ENCODE measurements at places on chromosomes 4 and X.

GRCh38 chr4:187077744-187078401, 354.2 kb upstream of the FAT1 start:
- no peak for DNase-seq

DNA sequence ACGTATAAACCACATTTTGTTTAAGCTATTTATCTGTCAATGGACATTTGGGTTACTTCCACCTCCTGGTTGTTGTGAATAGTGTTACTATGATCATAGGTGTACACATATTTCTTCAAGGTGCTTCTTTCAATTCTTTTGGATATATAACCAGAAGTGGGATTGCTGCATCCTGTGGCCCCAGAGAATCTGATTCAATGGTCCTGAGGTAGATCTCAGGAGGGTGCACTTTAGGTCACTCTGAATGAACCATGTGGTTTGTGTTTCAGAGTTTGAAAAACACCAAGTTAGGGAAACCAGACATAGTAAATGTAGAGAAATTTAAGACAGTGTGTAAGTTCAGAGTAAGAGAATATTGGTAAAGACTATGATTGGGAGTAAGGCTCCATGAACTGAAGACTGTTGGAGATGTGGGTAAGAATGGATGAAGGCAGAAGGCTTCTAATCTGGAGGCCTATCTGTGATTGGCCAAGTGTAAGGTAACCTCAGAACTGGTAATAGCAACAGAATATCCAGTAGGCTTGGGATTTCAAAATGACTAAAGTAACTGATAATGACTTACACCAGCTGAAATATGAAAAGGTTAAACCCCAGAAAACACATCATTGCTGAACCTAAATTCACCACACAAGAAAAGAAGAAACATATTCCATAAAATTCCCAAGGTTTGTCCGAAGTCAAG, 236.9 kb downstream of the CAMK2D start:
- DNase-seq: no peak

- DNase-seq: no peak
Measured at GRCh38 chr4:16278178-16278577, 51.9 kb upstream of the TAPT1 start.

GRCh38 chr4:150495550-150495949, 86.4 kb upstream of the MAB21L2 start:
- DNase-seq: no peak

DNA sequence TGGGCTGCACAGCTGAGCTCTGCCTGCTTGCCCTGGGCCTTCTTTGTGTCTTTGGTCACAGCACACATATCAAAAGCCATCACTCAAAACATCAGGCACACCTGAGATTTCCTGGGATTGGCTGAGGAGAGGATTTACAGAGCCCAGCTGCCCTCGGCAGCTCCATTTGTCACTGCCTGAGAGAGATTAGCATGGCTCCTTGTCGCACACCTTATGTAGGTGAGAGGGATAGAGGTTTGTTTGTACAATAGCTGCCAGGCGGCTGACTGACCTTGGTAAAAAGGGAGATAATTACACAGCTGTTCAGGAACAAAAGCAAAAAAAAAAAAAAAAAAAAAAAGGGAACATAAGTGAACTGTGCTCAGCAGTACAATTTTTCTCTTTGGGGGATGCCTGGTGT, 63.2 kb downstream of the MGST2 start:
- no peak for DNase-seq

DNA sequence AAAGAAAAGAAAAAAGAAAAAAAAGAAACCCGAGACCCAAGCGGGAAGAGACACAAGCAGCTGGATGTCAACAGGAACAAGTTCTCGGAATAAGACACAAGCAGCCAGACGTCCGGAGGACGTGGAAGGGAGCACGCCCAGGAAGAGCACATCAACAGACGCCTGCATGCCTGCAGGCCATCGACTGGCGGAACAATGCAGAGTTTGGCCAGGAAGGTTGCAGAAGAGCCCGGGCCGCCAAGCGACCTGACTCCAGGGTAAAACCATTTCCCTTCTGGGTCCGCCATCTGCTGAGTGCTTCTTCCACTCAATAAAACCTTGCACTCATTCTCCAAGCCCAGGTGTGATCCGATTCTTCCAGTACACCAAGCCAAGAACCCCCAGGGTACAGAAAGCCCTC, 95.6 kb upstream of the PRR32 start:
- no peak for DNase-seq

- no peak for DNase-seq
Measured at GRCh38 chr4:930028-930551, 2.0 kb downstream of the GAK start.

DNA sequence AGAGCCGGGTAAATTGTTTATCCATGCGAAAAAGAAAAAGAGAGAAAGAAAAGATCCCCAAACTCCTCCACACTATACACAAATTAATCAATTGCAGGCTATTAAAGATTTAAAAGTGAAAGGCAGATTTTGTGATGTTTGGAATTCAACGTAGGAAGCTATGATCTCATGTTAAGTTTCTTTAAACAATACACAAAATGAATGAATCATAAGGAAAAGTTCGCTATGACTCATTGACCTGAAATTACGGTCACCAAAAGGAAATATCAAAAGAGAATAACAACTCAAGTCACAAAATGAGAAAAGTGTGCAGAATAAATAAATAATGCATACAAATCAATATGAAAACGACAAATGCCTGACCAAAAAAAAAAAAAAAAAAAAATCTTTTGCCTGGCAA, 28.6 kb downstream of the CLNK start:
- no peak for DNase-seq

DNA sequence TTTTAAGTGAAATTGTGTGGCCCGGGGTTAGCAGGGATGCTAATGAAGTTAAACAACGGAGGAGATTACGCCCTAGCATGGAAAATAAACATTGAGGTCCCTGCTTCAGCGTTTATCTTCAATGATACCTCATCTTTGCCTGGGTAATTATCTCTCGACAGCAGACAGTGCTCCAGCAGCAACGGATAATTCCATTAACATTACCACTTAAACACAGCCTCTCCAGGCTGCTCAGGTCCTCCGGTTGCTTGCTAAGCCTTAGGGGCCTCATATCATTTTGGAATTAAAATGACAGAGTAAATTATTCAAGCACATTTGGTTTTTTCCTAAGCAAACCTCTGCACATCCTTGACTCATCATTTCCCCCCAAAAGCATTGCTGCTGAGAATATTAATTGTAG, 281.5 kb upstream of the KLF3 start:
- DNase-seq: no peak

- no peak for DNase-seq
Measured at GRCh38 chr4:75289914-75290582, 224.2 kb downstream of the RCHY1 start.

DNA sequence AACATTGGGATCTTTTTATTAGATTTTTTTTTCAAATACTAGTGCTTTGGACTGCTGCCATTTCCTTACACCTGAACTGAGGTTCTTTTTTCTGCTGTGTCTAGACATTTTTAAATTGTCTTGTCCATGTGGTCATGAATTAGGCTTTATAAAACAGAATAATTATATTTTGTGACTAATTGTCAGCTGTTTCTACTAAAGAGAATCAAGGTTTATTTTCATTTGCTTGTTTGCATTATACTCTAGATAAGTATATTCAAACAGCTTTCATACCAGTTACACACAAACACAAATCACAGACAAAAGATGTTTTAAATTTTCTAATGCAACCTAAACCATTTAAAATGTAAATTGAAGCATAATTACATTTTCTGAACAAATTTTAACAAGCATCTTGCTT, 194.7 kb downstream of the GALNTL6 start:
- DNase-seq: no peak

GRCh38 chr4:112485930-112486329, 30.1 kb downstream of the NEUROG2 start:
- DNase-seq: no peak

- no peak for DNase-seq
Measured at GRCh38 chr4:124111922-124112321, 600.6 kb downstream of the ANKRD50 start.

DNA sequence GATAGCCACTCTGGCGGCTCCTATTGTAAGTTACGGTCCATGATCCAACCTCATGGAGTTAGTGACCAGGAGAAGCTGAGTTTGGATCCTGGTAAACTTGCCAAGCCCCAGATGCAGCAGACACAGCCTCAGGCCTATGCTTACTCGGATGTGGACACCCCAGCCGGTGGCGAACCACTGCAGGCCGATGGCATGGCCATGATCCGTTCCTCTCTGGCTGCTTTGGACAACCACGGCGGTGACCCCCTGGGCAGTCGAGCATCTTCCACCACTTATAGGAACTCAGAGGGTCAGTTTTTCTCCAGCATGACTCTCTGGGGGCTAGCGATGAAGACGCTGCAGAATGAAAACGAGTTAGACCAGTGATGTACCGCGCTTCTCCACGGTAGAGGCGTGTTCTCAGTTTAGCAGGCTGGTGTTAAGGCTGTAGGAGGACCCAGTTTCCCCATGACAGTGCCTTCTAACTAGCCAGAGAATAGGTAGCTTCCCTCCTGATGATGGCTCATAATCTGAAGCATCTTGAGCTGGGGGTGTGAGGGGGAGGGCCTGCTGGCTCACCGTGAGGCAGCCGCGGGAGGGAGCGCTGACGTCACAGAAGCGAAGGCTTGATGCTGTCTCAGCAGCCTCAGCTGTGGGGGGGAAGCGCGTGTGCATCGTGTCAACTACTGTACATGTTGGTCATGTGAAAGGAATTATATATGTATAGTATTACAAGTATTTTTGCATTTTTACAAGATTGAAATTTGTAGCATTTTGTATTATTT, 31.1 kb downstream of the ZBTB49 start:
- no peak for DNase-seq

DNA sequence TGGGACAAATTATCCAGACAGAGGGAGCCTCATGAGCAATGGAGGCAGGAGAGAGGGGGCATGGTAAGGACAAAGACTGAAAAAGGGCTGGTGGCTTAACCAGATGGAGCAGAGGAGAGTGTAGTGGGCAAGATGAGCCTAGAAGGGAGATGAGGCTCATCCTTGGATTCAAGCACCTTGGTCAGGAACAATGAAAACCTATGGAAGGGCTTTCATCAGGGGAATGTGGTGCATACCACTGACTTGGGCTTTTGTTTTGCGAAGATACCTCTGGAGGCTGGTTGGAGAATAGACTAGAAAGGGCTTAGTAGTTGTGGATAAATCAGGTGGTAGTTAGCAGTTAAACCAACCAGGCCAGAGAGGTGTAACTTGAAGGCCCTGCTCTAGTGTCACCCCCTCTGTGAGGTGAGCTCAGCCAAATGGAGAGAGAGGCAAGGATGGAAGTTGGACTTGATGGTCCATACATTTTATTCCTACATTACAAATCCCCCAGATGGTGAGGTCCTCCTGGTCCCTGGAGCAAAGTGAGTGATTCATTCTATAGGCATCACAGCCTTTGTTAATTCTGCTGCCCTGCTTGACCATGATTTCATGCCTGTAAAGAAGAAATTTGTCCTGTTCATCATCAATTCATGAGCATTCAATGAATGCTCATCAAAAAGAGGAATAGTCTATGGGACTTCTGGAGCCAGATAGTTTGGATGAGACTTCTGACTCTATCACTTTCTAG, 264.8 kb upstream of the IGFBP7 start:
- no peak for DNase-seq

- no peak for DNase-seq
Measured at GRCh38 chr4:1050486-1051213, 39.2 kb downstream of the FGFRL1 start.

DNA sequence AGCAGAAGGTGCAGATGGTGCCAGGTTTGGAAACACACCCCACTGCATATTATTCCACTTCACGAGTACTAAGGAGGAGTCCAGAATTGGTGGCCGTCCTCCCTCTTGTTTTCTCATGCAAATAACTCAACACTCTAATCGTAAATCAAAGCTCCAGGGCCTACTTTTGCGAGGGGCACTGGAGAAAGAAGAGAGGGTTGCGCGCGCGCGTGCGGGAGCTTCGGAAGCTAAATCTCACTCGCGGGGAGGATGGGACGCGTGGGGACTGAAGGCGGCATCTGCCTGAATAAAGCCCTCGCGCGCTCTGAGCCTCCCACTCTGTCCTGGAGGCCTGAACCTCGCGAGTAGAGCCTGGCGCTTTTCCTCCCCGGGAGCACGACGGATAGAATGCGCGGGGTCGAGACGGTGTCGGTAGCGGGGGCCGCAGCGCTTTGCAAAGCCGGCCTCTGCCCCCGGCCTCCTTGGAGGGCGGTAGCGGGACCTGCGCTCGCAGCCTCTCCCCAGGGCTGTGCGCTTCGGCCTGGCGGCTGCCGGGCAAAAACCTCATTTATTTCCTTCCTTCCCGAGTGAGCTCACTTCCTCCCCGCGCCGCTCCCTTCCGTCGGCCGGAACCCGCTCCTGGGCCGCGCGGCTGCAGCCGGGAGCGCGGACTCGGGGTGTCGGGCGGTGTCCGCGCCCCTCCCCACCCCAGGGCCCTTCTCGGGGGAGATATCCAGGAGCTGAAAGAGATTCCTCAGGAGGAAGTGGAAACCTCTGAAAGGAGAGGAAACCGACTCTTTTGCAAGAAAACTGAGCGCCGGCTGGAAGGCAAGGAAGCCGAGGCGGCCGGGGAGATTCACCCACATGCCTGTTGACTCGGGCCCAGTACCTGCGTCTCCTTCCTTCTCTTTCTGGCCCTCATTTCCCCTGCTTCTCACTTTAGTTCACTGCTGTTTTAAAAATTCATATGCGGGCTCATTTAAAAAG, 20.7 kb downstream of the HAND2 start:
- DNase-seq: no peak

DNA sequence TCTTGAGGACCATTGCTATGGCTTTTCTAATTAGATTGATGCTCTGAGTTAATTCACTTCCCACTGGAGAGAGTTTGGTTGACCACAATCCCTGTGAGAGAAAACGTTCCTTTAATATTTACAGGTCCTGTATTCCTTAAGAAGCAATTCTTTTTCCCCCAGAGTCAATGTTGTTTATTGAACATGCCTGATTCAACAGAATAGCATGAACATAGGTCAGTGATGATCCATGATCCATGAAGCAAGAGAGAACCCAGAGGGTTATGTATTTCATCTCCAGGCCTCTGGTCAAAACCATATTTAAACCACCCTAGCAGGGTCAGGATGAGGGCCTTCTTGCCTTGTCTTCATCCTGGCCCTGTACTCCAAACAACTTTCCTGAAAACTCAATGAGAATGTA, 39.4 kb upstream of the EFHC2 start:
- no peak for DNase-seq

DNA sequence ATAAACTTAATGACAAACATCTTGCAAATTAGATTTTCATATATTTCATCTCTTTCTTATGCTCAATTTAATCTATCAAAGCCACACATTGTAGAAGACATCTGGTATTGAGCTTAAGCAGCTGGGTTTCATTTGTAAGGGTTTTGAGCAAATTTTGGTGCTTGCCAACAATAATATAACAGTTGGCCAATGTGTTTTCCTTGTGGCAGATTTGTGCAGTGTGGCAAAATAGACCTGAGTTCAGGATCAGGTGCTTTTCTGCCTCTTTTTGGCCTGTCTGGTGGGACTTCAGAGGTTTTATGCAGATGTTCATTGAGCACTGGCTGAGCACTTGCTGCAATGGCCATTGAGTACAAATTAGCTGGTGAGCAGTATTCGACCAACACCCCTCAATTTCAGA, 301.9 kb downstream of the BMPR1B start:
- no peak for DNase-seq

DNA sequence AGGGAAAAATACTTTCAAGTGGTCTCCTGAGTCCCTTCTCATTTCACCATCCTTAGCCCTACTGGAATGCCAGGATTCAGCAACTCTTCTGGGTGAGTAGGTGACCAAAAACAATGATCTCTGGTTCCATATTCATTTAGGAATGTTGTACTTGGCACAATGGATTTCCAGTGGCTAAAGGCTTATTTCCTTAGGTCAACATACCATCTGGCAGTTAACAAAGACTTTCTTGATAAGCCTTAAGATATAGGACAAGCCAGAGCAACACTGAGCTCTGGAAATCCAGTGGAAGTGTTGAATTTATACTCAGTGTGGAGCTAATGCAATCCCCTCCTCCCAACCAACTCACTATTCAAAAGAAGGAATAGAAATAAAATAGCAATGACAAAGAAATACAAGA, 139.4 kb upstream of the EMCN start:
- no peak for DNase-seq

All from naive thymus-derived CD8-positive, alpha-beta T cell (primary cell).